ENCODE measurements at places on chromosomes 1 and 21. TPM values are rescaled to one million over a fixed set of nuclear protein-coding genes. Genes with fewer than 3 reads are reported as not detected.

DNA sequence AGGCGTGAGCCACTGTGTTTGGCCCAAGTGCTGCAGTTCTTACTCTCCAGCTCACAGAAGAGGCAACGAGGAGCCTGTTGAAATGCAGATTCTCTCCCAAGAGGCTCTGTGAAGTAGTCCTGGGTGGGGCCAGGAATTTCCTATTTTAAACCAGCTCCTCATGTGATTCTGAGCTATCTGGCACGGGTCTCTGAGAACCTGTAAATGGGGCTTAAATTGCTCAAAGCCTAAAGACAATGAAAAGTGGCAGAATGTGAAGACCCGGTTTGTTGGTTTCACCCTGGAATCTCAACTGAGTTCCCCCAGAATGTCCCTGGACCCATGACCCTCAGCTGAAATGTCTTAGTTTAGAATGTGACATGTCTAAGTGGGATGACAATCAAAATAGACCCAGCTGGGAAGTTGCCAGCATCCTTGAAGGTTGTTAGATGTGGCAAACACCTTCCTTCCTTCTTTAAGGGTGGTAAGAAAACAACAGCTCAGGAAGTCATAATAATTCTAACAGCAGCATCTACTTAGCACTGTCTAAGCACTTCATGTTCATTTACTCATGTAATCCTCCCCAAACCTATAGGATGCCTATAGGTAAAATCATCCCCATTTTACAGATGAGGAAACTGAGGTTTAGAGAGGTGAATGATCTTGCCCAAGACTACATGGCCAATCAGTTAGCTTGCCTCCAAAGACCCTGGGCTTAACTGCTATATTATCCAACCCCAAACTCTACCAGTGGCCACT lies 20.9 kb upstream of the ATP5PO start:
- H3K4me3 ChIP-seq: no peak overlapping the region
- DNase-seq: no peak
- H3K4me1 ChIP-seq: peaks cover 16% of the 10 kb centered on the region
- H3K27me3 ChIP-seq: no peaks in the 10 kb centered on the region
- no peaks in the 10 kb centered on the region for H3K36me3 ChIP-seq
- no peak overlapping the region for H3K27ac ChIP-seq

DNA sequence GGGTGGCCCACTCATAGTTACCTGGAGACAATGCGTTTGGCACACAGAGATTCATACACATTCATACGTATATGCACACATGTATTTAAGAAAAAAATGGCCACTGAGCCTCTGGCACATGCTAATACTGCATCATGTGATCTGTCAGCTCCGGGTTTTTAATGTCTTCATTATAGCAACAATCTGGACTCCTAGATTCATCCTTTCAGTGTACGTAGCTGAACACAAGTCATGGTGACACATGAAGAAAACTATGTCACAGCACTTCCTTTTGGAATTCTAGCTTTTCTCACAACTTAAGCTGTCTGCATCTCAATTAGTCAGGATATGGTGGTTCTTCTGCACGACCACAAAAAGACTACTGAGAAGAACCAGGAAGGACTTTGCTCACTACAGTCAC lies 24.7 kb downstream of the HSF2BP start:
- DNase-seq: no peak
- no peaks in the 10 kb centered on the region for H3K27me3 ChIP-seq
- no peak overlapping the region for H3K4me3 ChIP-seq
- H3K36me3 ChIP-seq: no peaks in the 10 kb centered on the region

DNA sequence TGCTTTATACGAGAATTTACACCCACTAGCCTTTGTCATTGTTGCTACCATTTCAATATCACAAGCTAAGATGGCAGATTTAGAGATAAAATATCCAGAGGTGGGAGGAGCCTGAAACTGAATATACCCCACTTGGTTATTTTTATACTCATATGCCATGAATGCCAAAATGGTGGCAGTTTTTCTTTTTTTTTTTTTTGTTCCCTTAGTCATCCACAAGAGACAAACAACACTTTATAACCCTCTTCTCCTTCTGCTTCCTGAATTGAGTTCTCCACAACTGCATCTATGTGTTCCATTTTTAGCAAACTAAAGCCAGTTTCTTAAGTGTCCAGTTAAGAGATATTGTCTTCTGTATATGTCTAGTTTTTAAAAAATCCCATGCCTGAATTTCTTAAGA lies 558.4 kb downstream of the LMO4 start:
- no peaks in the 10 kb centered on the region for H3K27me3 ChIP-seq
- no peaks in the 10 kb centered on the region for H3K36me3 ChIP-seq
- DNase-seq: no peak
- no peaks in the 10 kb centered on the region for H3K4me1 ChIP-seq
- H3K4me3 ChIP-seq: no peak overlapping the region

DNA sequence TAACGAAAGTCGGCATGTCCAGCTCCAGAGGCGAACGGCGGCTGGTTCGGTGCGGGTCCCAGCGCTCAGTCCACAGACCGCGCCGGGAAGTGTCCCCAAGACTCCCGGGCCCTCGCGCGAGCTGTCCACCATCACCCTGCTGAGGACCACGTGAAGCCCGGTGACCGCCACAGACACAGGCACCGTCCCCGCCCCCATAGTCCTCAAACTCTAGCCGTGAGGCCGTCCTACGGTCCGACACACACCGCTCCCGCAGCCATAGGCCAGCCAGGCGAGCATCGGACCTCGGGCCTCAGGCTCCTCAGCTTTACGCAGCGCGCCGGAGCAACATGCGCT lies 535 bp downstream of the SETD4 start:
- no peaks in the 10 kb centered on the region for H3K27me3 ChIP-seq
- H3K36me3 ChIP-seq: peaks cover 41% of the 10 kb centered on the region
- peak overlapping the region; percentile 81 for H3K27ac ChIP-seq
- H3K4me1 ChIP-seq: peaks cover 12% of the 10 kb centered on the region
- DNase-seq: no peak

GRCh38 chr21:36807422-36807928 lies 108.6 kb downstream of the SIM2 start:
- no peak for DNase-seq
- H3K4me1 ChIP-seq: peaks cover 16% of the 10 kb centered on the region

- H3K27ac ChIP-seq: no peak overlapping the region
- H3K4me3 ChIP-seq: no peak overlapping the region
- peaks cover 37% of the 10 kb centered on the region for H3K4me1 ChIP-seq
- no peaks in the 10 kb centered on the region for H3K27me3 ChIP-seq
Measured at GRCh38 chr1:67647036-67647798, 37.8 kb upstream of the GADD45A start.

- no peak overlapping the region for H3K4me3 ChIP-seq
- DNase-seq: no peak
- no peaks in the 10 kb centered on the region for H3K4me1 ChIP-seq
- H3K36me3 ChIP-seq: no peaks in the 10 kb centered on the region
- H3K27ac ChIP-seq: no peak overlapping the region
Measured at GRCh38 chr1:101587741-101588140, 350.9 kb downstream of the S1PR1 start.

GRCh38 chr1:212635141-212635631 lies 26.6 kb downstream of the ATF3 start:
- H3K27me3 ChIP-seq: no peaks in the 10 kb centered on the region
- no peak for DNase-seq
- H3K36me3 ChIP-seq: no peaks in the 10 kb centered on the region
- H3K27ac ChIP-seq: peak overlapping the region; percentile 21

FAM151A gene
- not detected for total RNA-seq

CELA3B gene
- total RNA-seq: not detected

TAS1R1 gene
- not detected for total RNA-seq

DUSP10 gene
- 15.8 TPM for total RNA-seq

PROK1 gene
- not detected for total RNA-seq

C1orf116 gene
- 0.03 TPM for total RNA-seq

TRIM67 gene
- total RNA-seq: 0.61 TPM

MAP3K7CL gene
- 5.3 TPM for total RNA-seq

SSU72 gene
- total RNA-seq: 58.6 TPM

SPRR2E gene
- not detected for total RNA-seq

FCRL1 gene
- total RNA-seq: not detected

OLFML3 gene
- total RNA-seq: 55.2 TPM

CD52 gene
- not detected for total RNA-seq

Data from SJSA1 (cell line).